OCI-M1 (cell line): ENCODE measurements at places on chromosomes 6 and 20.

- DNase-seq: peak; percentile 54
Measured at GRCh38 chr20:1757072-1757471, 99.5 kb upstream of the SIRPG start.

GRCh38 chr6:9128970-9129369, 693.6 kb upstream of the SLC35B3 start:
- DNase-seq: no peak

DNA sequence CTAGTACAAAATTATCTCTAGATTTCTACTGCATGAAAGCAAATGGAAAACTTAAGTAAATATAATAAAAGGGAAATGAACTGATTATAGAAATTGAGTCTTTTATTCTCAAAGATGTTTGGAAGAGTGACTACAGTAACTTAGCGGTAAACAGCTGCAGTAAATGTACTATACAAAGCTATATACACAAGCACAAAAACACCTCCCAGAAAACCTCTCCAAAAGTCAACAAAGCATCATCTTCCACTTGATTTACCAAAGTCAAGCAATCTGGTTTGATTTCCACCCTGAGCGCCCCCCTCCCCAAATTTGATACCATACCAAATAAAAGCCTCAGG, 142.1 kb upstream of the SHLD1 start:
- no peak for DNase-seq

GRCh38 chr20:4412216-4412615, 309.5 kb upstream of the PRND start:
- no peak for DNase-seq

- DNase-seq: no peak
Measured at GRCh38 chr6:7542065-7542873, 798 bp downstream of the DSP start.

DNA sequence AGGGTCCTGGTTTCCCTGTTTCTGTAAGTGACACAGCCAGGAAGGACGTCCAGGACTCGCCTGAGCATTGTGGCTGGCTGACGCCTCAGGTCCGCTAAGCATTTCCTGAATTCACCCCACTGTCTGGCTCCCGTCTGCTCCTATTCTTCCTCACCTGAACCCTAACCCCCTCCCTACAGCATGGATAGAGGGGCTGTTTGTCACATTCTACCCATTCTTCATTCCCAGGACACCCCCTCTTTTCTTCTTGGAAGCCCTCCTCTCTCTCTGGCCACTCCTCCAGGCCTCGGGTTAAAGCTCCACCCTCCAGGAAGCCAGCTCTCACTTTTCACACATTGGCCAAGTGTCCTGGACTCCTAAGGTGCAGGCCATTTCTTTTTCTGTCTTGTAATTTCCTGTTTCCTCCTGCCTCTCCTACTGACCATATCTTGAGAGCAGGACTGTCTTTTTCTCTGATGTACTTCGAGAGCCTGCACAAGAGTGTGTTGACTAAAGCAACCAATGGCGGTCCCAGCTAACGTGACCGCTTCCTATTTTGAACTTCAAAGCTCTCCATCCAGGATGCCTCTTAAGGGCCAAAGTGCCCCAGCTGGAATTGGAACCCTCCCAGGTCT, 24.2 kb upstream of the MYMX start:
- no peak for DNase-seq

- DNase-seq: no peak
Measured at GRCh38 chr6:132054525-132054924, 103.4 kb upstream of the CCN2 start.

GRCh38 chr6:160337991-160338390, 10.2 kb upstream of the SLC22A3 start:
- DNase-seq: no peak

- DNase-seq: peak; percentile 16
Measured at GRCh38 chr6:142459271-142459670, 157.5 kb downstream of the ADGRG6 start.

DNA sequence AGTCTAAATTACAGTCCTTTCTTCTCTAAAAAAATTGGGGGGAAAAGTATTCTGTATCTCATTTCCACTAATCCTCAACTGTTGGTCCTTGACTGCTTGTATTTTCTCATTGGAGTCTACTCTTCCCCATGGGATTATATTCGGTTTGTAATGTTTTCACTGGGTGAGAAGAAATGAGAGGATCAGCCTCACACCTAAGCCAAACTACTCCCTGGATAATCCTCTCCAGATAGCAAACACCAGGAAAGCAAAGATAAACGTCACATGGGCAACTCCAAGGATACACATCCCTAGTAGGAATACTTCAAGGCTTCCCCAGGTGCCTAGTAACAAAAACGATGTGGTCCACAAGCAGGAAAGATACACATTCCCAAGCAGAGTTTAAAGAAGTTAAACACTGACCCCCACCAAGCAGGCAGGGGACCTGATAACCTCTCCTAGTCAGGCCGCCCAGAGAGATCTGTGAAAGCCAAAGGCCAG, 53.9 kb upstream of the SOX4 start:
- no peak for DNase-seq

GRCh38 chr20:54389596-54390280, 85.7 kb upstream of the DOK5 start:
- DNase-seq: no peak

DNA sequence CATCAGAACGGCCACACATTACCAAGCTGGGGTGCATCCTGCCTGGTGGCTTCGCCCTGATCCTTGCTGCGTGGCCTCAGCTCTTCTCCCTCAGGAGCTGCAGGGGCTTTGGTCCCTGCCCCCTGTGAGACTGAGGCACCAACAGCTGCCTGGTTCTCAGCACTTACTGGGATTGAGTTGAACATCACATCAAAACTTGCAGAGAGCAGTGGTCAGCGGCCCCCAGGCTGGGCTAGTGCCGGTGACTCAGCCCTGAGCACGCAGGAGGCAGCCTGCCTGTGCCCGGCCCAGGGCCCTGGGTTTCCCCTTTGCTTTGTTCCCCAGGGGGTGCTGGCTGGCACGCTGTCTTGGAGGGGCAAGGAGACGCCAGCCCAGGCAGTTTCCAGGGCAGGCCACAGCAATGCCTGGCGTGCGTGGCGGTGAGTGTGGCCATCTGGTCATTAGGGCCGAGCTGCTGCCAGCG, 63.3 kb downstream of the DLL1 start:
- no peak for DNase-seq

- DNase-seq: no peak
Measured at GRCh38 chr20:23856736-23857135, 22.8 kb downstream of the CST5 start.

DNA sequence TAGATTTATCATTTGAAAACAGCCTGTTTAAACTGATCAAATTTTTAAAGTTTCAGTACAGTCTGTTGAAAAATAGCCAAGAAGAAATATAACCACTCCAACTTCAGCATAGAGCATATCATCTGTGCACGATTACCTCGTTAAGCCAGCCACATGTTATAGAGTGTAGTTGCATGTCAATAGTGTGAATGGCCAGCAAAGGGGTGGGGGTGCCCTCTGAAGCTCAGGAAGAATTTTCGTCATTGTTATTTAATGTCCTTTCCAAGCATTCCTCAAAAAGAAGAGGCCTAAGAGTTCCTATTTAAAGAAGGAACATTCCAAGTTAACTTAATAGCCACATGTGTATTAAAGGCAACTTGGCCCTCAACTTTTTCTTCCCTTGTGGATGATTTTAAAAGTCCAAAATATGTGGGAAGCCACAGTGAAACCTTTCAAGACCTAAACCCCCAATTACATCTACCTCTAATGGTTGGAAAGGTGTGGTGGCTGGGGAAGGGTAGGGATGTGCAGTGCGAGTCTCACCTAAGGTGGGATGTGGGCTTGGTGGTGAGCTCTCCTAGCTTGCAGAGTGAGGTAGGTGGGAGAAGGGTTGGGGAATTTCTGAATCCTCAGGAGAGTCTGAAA, 1.8 kb upstream of the CCN2 start:
- DNase-seq: no peak

- DNase-seq: no peak
Measured at GRCh38 chr20:51382111-51382985, 160.2 kb downstream of the NFATC2 start.

GRCh38 chr6:138638604-138639003, 135.0 kb upstream of the CCDC28A start:
- no peak for DNase-seq

- no peak for DNase-seq
Measured at GRCh38 chr6:124090491-124090890, 286.8 kb downstream of the NKAIN2 start.

GRCh38 chr20:24764027-24764793, 184.9 kb upstream of the CST7 start:
- DNase-seq: no peak

DNA sequence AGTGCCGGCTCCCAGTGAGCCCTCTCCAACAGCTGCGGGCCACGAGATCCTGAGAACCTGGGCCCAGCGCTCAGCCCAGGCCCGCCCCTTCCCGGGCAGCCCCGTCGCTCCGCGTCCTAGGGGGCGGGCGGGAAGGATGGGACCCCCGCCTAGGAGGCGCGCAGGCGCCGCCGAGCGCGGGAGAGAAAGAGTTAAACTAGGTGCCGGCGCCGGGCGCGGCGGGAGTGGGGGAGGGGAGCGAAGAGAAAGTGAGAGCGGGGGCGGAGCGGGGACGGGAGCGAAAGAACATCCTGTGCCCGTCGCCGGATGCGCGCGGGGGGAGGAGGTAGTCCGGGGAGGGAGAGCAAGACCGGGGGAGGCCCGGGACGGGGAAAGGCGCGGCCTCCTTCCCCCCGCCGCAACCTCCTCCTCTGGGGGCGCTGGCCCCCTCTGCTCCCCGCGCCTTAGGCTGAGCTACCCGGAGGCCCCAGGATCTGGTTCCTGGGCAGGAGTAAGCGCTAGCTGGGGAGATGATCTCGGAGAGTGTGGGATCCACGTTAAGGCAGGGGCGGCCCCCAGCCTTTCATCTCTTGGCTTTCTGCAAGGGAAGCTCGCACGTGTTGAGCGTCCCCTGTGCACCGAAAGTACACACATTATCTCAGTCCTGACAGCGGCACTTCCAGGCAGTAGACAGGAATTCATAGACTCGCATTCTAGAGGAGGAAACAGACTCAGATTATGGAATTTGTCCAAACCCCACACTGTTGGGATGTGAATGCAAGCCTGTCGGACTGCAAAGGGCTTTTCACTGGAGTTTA, 4.9 kb upstream of the ARMC12 start:
- peak; percentile 91 for DNase-seq

- peak; percentile 50 for DNase-seq
Measured at GRCh38 chr6:52415917-52416628, 4.1 kb upstream of the EFHC1 start.

DNA sequence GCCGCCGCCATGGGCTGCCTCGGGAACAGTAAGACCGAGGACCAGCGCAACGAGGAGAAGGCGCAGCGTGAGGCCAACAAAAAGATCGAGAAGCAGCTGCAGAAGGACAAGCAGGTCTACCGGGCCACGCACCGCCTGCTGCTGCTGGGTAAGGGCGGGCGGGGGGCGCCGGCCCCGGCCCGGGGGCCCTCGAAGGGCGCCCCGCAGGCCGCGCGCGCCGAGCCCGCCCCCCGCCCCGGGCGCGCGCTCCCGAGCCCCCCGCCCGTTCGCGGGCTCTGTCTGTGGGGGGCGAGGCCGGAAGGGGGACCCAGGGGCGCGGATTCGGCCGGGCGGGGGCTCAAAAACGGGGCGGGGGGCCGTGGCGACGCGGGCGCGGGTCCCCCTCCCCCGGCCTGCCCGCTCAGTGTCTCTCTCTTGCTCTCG, 39.2 kb downstream of the GNAS start:
- DNase-seq: peak; percentile 59

- no peak for DNase-seq
Measured at GRCh38 chr20:23088866-23089265, 2.7 kb upstream of the CD93 start.

- DNase-seq: no peak
Measured at GRCh38 chr20:32893263-32894025, 34.7 kb downstream of the EFCAB8 start.

- no peak for DNase-seq
Measured at GRCh38 chr6:82113231-82113630, 134.3 kb downstream of the IBTK start.

- DNase-seq: peak; percentile 4
Measured at GRCh38 chr20:51811042-51811355, 8.7 kb upstream of the SALL4 start.

DNA sequence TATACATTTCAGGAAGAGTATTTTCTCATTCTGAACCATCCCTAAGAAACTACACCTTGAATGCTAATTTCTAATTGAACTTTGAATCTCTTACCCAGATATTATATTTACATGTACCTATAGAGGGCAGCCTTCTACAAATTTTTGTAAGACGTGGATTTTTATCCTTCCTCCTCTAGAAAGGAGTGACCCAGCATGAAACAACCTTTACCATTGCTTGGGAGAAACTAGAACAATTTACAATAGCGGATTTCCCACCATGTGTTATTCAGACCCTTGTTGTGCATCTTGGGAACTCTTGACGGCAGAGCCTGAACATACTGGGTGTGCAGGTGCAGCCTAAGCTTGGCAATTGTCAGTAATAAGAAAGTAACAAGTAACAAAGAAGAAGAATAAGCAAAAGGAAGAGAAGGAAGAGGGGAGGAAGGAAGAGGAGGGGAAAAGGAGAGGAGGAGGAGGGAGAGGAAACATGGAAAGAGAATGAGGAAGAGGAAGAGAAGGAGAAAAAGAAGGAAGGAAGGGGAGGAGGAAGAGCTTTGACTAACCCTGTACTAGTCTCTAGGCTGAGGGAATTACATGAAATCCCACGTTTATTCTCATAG, 10.8 kb upstream of the TAAR1 start:
- DNase-seq: peak; percentile 86

DNA sequence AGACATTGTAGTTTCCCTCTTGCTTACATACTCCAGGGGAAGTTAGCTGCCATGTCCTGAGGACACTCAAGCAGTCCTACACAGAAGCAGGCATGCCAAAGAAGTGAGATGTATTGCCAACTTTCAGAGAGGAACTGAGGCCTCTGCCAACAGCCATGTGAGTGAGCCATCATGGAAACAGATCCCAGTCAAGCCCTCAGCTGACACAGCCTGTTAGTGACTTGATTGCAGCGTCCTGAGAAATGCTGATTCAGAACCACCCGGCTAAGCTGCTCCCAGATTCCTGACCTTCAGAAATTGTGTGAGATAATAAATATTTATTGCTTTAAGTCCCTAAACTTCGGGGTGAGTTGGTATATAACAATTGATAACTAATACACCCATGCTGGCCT, 38.1 kb downstream of the GSTA2 start:
- no peak for DNase-seq

- DNase-seq: no peak
Measured at GRCh38 chr6:139508576-139508975, 134.1 kb upstream of the CITED2 start.

DNA sequence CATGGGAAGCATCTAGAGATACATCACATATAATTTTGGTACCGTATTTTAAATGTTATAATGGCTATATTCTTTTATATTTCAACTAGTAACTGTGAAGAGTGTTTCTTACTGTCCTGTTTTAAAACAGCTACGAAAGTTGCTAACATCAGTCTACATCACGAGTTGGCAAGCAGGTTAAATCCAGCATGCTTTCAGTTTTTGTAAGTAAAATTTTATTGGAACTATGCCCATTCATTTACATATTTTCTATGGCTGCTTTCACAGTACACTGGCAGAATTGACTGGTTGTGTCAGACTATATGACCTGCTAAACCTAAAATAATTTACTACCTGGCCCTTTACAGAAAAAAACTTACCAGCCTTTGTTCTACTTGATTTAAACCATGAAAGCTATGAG, 478.1 kb downstream of the PHF3 start:
- DNase-seq: no peak

- peak; percentile 77 for DNase-seq
Measured at GRCh38 chr6:25138934-25139415, 140.2 kb upstream of the CARMIL1 start.
